Activated CD8-positive, alpha-beta memory T cell treated with anti-CD3 and anti-CD28 coated beads for 4 hours (primary cell): ENCODE measurements at places on chromosomes 4 and X.

- DNase-seq, result no peak
These were observed 269.4 kb downstream of the IL15 start for GRCh38 chr4:141905751-141906150.

DNA sequence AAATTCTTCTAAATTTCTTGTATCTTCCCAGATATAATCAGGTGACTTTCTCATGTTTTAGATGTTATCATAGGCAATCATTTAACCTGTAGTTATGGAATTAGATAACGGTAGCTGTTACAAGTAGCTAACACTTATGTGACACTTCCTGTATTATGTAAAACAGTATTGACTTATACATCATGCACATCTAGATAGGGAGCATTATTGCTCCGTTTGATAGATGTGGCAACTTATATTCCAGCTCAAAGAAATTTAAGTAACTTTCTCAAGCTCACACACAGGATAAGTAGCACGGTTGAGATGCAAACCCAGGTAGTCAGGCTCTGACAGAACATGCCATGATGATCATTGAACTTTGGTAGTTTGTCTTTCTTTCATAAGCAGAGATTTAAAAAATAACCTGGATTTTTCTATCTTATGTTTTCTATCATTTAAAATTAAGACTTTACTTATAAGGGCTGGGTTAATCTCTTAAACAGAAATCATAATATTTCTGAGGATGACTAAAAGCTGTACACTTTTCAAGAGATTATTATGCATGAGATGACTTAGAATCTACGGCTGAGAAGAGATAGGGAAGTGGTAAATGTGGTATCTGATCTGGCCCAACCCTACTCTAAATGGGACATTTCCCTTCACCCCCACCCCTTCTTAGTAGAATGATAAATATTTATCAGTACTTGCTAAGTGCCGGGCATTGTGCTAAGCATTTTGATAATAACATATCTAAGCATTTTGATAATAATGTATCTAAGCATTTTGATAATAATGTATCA, 69.1 kb upstream of the HPGD start:
- DNase-seq, result no peak

GRCh38 chr4:153419029-153419428, 47.1 kb upstream of the TMEM131L start:
- DNase-seq, result no peak

- DNase-seq, result no peak
These were observed 623.8 kb upstream of the LCORL start for GRCh38 chr4:18645351-18645750.

DNA sequence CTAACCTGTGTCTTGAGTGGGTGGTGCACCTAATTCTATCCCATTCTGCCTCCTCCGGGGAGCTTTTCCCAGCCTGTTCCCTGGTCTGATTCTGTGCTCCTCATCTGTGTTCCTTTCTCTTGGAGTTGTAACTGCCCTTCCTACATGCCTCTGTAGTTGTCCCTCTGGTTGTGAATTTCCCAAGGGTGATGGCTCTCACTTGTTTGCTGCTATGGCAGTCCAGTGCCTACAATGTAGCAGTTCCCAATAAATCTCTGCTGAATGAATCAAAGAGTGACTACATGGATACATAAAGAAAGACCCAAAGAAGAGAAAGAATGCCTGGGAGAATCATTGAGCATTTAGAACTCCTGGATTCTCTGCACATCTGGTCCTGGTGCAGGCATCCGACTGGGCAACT, 141.6 kb downstream of the HS3ST1 start:
- no peak for DNase-seq

- DNase-seq, result no peak
These were observed 32.2 kb upstream of the NDST4 start for GRCh38 chr4:115145393-115146160.

DNA sequence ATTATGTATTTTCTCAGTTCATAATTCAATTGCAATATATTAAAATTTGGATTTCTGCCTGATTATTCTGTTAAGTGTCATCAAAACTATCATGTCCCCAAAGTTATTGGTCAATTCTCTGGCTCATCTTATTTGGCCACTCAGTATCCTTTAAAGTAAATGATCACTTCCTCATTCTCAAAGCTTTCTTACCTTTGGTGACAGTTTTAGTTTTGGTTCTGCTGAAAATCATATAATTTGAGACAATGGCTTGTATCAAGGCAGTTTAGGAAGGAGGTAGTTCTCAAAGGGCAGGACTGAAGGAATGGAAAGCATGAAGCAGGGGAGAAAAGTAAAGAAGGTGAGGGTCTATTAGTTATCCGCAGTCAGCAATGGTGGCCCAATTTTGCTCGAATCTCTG, 1832.1 kb downstream of the ARAP2 start:
- DNase-seq, result no peak

GRCh38 chrX:108558217-108558616, 118.6 kb downstream of the COL4A5 start:
- no peak for DNase-seq

- no peak for DNase-seq
These were observed 450.0 kb downstream of the ANKRD50 start for GRCh38 chr4:124262211-124263179.

DNA sequence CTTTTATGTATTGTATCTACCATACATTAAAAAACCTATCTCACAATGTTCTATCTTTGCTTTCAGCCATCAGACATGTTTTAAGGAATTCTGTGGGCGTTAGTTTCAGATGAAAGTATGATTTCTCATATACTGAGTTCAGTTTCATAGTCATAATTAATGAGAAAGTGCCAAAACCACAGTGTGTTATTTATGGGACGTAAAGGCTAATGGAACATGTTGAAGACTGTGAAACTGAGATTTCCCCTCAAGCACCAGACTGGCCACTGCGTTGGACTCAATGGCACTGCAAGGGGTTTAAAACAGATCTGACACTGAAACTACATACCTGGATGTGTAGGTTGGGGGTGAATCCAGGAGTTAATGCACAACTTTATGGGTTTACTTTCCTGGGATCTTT, 32.0 kb downstream of the F8 start:
- DNase-seq, result no peak

DNA sequence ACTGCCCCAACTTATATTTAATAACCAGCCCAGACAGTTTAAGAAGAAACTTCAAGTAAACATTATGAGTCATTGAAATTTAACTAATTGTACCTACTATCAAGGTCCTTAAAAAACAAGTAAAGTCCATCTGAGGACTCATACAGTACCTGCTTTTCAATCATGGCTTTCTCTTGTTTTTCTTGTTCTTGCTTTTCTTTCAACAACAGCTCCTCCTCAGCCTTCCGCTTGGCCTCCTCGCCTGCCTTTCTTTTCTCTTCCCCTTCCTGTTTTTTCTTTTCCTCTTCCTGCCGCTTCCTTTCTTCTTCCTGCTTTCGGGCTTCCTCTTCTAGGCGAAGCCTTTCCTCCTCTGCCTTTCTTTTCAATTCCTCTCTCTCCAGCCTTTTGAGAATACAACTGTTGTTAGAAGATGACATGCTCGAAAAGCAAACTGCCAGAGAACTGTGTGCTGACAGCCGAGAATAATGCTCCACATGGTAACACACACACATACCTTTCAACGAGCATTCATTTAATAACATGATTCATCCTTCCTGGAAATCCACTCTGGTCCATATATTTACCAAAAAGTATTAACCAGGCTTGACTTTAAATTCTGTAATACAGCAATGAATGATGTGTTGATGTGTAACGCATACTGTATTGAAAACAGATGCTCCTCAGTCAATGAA, 25.2 kb upstream of the BCLAF3 start:
- no peak for DNase-seq

- no peak for DNase-seq
These were observed 248.9 kb downstream of the BCOR start for GRCh38 chrX:39848900-39849299.

GRCh38 chr4:113678641-113679040, 82.9 kb downstream of the CAMK2D start:
- no peak for DNase-seq

DNA sequence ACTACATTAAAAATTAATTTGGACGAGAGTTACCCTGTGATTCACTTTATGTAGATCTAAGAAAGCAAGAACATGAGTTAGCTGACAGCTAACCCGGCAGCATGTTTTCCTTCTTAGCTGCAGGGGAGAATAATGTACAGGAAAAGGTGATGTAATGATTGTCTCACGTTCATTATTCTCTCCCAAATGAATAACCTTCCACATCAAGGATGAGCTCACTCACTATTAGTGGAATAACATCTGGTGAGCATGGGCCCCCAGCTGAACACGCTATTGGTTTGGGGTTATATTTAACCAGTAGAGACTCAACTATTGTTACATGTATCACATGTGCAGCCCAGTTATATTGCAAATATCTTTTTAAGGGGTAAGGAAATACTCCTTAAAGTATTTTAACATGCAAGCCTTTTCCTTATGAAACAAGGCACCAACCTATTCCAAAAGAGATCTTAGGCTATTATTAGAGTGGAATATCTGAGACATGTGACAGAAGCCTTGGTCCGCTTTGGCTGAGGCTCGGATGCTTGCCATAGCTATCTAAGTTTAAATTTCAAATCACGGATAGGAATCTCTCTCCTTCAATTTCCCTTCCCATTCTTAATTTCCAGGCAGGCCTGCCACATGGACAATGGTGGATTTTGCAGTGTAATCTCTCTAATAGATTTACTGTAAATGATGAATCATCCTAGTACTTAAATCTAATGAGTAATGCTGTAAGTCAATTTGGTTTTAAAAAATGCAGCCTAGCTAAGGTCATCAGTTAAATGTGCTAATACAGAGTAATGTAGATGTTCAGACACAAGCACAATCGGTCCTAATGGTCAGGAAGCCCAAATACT, 99.0 kb upstream of the OTUD4 start:
- DNase-seq, result no peak

DNA sequence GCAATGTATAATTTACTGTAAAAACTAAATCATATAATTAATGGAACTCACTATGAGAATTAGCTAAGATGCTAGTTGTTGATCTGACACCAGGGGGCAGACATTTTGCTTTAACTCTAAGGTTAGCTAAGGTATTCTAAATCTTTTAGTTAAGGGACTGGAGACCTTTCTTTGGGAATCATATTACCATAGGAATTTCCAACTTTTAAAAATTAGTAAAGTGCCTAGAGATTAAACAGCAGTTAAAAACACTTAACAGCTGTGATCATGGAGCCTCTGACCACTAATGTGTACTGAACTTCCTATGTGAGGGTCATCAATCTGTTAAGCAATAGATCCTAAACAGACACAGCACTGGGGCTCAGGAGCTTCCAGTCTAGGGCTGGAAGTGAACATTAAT, 226.6 kb downstream of the NSUN7 start:
- no peak for DNase-seq

DNA sequence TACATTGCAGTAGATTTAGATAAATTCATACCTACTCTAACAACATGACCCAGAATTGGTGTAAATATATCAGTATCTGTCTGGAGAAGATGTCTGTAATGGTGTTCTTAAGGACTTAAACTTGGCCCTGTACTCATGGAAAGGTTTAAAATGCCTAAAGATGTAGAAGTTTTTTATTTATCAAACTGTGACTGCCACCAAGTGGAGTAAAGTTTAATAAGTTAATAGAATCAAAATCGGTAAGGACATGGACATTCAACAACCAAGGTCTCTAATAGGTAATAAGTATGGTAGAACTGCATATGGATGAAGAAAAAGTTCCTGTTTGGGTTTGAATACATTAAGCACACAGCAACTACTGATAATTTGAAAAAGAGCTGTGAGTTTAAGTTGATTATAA, 474.0 kb upstream of the NDST3 start:
- DNase-seq, result no peak

DNA sequence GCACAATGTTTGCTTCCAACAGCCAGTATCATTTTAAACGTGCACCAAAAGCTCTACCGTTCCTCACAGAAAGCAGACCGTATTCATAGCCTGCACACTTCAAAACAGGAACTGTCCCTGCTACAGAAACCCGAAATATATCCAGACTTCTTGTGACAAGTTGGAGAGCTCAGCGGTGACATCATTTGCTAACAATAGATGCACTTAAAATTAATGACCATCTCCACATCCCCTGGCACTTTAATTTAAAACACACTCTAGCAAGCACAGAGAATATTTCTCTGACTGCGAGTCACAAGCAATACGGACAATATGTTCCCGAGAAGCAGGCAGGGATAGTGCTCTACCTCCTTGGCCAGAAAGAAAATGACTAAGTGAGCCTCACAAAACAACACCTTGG, 2.5 kb downstream of the NYX start:
- DNase-seq, result no peak

GRCh38 chrX:75746891-75747639, 38.0 kb downstream of the MAGEE2 start:
- DNase-seq, result no peak

- DNase-seq, result no peak
These were observed 61.8 kb upstream of the CITED1 start for GRCh38 chrX:72367516-72367915.

GRCh38 chr4:153207567-153207966, 3.3 kb downstream of the TRIM2 start:
- DNase-seq, result no peak

- DNase-seq, result no peak
These were observed 19.7 kb downstream of the TMEM131L start for GRCh38 chr4:153485860-153486259.

DNA sequence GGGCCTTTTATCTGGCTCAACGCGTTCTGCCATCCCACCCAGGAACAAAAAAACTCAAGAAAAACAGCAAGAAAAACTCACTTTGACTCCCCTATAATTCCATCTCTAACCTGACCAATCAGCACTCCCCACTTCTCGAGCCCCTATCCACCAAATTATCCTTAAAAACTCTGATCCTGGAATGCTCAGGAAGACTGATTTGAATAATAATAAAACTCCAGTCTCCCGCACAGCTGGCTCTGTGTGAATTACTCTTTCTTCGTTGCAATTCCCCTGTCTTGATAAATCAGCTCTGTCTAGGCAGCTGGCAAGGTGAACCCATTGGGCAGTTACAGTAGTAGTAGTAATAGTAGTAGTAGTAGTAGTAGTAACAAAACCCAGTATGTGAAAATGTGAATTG, 165.7 kb upstream of the CASK start:
- no peak for DNase-seq

- DNase-seq, result no peak
These were observed at the start of gene COL4A5 for GRCh38 chrX:108439426-108439942. Gene COL4A5 (plus strand): TSS chrX:108439838. CDS start chrX:108440126, 288 bp downstream.

GRCh38 chr4:24472161-24472510, 112.2 kb downstream of the DHX15 start:
- DNase-seq, result no peak

- DNase-seq, result no peak
These were observed 59.4 kb upstream of the FBXW7 start for GRCh38 chr4:152594978-152595925.

DNA sequence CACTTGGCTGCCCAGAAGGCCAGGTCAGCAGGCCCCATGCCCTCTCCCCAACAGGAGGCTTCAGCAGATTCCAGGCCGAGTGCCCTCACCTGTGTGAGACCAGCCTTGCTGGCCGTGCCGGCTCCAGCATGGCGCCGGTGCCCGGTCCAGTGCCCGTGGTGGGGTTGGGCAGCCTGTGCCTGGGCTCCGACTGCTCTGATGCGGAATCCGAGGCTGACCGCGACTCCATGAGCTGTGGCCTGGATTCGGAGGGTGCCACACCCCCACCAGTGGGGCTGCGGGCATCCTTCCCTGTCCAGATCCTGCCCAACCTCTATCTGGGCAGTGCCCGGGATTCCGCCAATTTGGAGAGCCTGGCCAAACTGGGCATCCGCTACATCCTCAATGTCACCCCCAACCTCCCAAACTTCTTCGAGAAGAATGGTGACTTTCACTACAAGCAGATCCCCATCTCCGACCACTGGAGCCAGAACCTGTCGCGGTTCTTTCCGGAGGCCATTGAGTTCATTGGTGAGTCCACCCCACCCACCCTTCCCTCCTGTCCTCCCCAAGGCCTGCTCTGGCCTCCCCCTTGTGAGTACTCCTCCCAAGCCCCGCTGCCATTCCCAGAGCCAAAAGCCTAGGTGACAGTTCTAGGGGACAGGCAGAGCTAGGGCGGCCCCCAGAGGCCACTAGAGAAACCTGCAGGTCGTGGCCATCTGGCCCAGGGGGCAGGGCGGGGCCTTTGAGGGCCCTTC, 2.3 kb downstream of the DUSP9 start:
- DNase-seq, result no peak
